Jurkat, Clone E6-1 (cell line): ENCODE measurements at places on chromosomes 12 and 14.

GRCh38 chr12:126704609-126705008, 1562.4 kb upstream of the TMEM132C start:
- peak; percentile 2 for DNase-seq

DNA sequence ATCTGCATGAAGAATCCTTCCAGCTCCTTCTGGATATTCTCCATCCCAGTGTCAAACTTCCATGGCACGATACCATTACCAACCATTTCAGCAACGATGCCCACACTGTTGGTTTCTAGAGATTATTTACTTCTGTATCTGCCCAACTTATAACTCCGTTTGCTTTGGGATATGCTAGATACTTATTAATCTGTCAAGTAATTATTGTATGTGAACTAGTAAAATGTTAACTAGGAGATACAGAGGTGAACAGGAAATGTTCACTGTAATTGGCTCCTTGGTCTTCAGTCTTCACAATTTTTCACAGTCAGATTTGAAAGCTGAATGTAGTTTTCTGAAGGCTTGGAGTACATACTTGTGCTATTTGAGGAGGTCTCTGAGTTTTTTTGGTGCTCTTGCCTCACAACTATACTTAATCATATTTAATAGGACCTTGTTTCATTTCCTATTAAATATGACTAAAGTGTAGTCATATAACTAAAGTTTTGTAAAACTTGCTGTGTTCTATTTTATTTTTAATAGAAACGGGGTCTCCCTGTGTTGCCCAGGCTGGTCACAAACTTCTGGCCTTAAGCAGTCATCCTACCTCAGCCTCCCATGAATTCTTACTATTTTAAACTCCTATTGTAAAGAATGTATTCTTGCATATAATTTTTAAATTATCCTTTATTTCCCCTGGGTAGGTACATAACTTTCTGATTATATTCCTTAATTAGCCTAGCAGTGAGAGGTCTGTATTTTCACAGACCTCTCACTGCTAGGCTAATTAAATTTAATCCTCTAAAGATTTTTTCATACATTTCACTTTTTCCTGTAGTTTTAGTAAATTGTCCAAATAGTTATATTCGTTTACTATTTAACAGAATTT, 79.7 kb downstream of the FGD4 start:
- no peak for DNase-seq

GRCh38 chr14:96090441-96091148, 51.4 kb downstream of the C14orf132 start:
- no peak for DNase-seq

GRCh38 chr14:102699416-102700110, 77.7 kb upstream of the TRAF3 start:
- no peak for DNase-seq

DNA sequence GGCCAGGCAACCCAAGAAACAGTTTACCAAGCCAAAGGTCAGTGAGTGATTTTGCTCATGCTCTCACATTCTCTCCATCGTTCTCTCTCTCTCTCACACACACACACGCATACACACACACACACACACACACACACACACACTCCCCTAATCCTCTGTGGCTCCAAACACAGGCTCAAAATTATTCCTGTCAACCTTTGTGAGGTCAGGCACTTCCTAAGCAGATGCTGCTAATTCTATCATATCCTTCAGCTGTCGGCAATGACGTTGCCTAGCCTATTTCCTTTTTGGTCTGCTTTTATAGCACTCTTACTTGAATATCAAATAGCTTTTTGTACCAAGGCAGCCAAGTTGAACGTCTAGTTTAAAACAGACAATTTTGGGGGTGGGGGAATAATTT, 98.9 kb upstream of the EGLN3 start:
- DNase-seq, result peak; percentile 32

DNA sequence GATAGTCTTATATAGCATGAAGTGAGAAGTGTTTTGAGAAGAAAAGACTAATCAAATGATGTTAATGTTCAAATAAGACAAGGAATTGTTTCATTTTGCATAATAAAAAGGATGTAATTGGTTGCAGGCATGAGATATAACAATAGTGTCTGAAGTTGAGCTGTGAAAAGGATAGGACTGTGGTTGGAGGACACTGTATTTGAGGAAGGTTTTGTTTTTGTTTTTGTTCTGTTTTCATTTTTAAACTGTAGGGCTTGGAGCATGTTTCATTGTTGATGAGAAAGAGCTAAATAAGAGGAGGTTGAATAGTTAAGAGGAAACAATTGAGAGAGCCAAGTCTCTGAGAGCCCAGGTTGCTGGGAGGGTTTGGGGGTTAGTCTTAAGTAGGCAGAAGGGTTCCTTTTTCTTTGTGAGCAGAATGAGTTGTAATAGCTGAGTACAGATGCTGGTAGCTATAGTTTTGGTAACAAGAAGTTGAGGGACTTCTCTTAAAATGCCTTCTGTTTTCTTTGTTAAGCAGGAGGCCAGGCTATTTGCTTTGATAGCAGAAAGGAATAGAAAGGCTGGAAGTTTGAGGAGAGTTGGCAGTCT, 58.4 kb downstream of the CCDC91 start:
- DNase-seq, result no peak

GRCh38 chr14:52089218-52089617, 20.4 kb upstream of the NID2 start:
- no peak for DNase-seq

GRCh38 chr12:89276860-89277259, 75.4 kb downstream of the DUSP6 start:
- no peak for DNase-seq
